ENCODE measurements at places on chromosomes 2 and 18.

GRCh38 chr2:227397562-227397961, 9.8 kb upstream of the SCYGR1 start:
- DNase-seq = no peak

GRCh38 chr18:26176134-26176533, 42.5 kb downstream of the PSMA8 start:
- no peak for DNase-seq

DNA sequence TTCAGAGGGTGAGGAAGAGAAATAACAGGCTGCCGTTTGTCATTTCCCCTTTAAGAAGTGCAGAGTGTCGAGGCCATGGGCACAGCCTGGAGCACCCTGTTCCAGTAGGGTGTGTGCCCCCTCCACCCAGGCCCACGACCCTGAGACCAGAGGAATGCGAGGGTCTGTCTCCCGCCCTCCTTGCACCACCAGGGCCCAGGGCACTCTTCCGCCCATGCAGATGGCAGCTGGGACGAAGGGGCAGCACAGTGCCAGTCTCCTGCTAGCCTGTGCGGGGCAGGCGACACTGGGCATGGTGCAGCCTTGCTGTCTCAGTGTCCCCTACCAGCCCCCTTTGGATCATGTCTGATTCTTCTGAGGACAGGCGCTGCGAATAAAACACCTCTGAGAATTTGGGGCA, 15.8 kb upstream of the PDIA6 start:
- DNase-seq = no peak

- peak; percentile 82 for DNase-seq
Measured at GRCh38 chr2:25362434-25363145, 20.9 kb upstream of the DNMT3A start.

DNA sequence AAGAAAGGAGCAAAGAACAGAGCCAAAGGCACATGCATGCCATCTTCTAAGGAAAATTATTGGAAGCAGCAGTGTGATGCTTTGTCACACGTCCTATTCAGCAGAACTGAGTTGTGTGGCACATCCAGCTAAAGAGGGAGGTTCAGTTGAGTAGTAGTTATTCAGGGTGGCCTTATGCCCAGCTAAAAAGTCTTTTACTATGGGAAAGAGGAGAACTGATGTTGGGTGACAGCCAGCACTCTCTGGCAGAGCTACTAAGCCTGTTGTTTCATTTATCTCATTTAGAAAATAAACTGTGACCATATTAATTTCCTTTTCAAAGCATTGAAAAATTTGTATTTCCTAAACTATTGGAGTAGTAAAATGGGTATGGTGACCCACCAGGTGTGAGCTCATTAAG, 18.5 kb downstream of the ITGA6 start:
- no peak for DNase-seq

DNA sequence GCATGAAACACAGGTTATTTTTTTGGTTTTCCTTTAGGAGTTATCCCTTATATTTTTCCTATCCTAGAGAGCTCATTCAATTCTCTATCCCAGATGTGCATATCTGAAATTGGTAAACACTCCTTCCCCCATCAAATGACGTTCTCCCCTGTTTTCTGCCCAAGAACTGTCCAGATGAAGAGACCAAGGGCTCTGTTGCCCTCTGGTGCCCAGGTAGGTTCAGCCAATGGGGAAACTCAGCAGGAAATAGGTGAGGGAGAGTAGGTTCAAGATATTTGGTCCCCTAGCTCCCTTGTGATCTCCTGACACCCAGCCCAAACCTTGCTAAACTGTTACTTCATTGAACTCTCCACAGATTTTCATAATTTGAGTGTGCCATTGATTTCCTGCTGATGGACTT, 14.1 kb upstream of the INO80C start:
- no peak for DNase-seq

DNA sequence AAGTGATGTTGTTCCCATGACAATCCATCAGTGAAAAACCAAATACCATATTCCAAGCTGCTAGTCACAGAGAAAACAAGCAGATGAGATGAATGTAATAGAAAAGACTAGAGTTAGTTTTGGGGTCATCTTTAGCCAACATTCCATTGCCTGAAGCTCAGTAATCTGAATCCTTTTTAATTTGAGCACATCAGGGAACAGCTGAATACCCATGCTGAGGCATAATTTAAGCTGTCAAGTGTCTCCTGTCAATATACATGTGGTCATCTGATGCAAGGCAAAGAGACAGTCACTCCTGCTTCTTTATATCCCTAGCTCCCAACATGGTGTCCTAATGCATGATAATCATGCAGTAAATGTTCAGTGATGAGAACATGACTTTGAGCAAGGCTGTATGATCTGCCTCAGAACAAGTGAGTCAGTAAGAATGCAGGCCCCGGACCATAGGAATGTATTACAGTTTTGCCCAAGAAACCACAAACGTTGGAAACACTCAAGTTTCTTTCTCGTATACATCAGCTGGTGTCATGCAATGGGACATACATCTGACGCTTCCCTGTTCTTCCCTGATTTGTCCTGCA, 48.0 kb downstream of the CDK15 start:
- DNase-seq = no peak

- DNase-seq = no peak
Measured at GRCh38 chr2:14942987-14943386, 310.5 kb downstream of the LRATD1 start.

GRCh38 chr2:207936380-207936779, 88.9 kb downstream of the PLEKHM3 start:
- no peak for DNase-seq

DNA sequence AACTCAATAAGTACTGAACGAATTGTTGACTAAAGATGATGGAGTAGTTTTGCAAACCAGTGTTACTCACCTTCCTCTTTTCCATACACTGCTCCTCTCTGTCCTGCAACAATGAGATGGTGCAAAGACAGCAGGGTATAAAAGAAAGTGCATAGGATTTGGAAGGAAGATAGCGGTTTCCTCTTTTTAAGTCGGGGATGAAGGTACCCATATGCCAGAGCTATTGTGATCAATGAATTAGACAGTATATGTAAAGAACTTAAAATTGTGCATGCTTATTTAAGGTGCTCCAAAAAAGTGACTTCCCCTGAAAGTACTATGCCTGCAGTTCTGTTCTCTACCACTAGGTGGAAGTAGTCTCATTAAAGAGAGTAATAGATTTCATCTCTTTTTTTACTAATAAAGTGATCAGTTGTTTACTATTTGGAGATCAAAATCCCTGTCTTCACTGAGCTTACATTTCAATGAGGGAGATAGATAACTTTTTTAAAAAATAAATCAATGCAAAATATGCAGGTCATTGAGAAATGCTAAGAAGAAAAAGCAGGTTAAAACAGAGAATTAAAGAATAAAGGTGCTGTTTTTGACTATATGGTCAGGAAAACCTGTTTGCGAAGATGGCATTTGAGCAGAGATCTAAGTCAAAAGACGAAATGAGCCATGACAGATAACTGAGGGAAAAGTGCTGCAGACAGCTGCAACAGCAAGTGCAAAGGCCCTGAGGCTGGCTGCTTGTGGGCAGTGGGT, 339.7 kb upstream of the SLC14A2 start:
- DNase-seq = peak; percentile 45

GRCh38 chr18:45752681-45753080, 28.7 kb downstream of the SLC14A1 start:
- no peak for DNase-seq

- no peak for DNase-seq
Measured at GRCh38 chr2:43944915-43945314, 50.9 kb downstream of the LRPPRC start.

- no peak for DNase-seq
Measured at GRCh38 chr18:37489998-37490397, 75.6 kb downstream of the CELF4 start.

- DNase-seq = no peak
Measured at GRCh38 chr2:207184348-207184747, 18.6 kb upstream of the KLF7 start.

DNA sequence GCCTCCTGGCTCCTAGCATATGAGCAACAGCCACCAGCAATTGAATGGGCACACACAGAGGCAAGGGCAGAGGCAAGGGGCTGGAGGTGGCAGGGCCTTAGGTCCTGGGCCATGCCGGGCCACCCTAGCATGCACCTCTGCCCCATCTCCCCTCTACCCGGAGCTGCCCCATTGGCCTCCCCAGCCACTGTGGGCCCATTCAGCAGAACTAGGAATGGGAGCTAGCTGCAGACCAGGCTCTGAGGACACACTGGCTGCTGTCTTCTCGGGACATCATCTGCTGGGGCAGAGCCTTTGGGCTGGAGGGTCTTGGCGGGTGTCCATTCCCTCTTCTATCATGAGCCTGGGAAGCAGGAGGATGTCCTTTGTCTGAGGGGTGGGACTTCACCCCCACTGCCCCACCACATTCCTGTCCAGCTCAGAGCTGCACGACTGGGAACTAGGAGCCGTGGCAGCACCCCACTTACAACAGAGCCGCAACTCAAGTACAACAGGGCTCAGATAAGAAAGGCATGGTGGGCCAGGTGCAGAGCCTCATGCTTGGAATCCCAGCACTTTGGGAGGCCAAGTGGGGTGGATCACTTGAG, 800 bp downstream of the VIL1 start:
- DNase-seq = no peak

DNA sequence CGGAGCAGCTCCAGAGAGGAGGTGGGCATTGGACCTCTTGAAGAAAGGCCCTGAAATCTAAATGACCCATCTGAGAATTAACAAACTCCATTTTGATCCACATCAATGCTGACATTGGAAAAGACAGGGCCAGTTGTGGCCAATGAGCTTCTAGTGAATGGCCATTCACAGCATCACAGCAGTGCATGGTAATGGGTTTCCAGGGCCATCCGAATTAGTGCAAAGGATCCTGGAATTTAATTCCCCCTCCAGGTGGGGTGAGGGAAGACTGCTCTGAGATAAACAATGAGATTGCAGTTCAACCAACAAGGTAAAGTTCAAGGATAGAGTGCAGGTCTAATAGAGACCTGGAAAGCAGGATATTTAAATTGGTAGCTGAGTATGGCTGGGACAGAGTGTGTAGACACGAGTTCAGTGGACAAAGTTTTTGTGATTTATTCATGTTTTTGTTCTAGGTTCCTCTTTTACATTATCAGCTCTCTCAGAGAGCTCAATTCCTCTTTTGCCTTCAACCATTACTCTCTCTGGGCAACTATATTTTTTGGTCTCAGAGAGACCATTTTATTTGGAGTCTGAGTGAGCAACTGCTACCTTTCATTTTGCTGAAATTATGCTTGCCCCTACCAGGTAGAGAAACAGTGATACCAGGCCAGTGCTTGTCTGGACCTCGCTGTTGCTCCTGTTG, 5.0 kb downstream of the TACR1 start:
- peak; percentile 9 for DNase-seq

DNA sequence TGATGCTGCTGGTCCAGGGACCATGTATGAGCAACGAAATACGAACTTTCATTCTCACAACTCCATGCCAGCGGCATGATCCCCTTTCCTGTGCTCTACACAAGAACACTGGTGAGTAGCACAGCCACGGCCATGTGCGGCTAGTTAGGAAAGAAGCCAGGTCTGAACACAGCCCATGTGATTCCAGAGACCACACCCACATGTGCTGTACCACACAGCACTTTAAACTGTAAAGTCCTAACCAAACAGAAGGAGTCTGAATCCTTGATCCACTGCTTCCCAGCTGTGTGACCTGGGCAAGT, 33.0 kb upstream of the ACAA2 start:
- no peak for DNase-seq

GRCh38 chr2:100884145-100884621, 64.2 kb downstream of the NPAS2 start:
- no peak for DNase-seq

DNA sequence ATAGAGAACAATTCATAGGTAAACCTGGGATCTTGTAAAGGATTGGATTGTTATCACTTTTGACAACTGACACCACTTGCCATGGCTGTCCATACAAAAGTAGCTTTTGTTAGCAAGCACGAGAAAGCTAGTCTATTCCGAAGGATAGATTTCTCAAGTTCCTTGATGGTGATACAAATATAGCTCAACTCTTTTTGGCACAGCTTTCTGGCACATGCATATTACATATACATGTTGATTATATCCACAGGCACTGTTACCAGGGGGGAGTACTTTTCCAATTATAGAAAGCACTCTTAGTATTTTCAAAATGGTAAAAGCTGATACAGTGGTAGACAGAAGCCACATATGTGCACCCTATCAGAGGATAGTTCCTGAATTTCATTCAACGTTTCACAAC, 168.9 kb downstream of the UPP2 start:
- DNase-seq = no peak

DNA sequence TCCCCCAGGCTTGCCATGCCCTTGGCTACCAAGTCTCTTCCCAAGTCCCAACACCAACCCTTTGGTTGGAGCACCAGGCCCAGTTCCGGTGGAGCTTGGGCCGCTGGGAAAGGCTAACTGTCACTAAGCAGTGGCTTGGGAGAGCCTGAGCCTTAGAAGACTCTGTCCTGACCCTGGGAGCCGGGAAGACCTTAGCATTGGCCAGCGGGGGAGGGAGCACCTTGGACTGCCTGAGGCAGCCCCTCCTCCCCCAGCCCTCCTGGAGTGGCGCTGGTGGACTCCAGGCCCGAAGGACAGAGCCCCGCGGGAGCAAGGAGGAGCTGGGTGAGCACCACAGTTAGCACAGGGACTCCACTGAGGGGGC, 62.5 kb upstream of the POMC start:
- DNase-seq = no peak

DNA sequence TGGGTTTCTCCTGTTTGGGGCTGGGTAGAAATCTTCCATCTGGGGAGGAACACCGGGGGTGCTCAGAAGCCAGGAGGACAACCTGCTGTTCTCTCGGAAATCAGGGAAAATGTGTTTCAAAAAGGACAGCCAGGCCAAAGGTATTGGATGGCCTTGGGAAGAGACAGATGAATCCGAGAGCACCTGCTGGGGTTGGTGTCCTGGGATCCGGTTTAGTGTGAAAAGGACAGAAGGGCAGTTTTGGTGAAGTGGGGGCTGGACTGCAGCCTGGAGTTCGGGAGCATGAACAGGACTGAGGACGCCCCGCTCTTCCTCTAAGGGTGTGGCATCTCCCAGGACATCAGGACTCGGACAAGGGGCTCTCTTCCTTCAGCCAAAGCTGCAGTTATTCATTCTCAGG, 24.9 kb upstream of the SNTG2 start:
- DNase-seq = no peak

- DNase-seq = no peak
Measured at GRCh38 chr2:154425994-154426393, 272.5 kb upstream of the KCNJ3 start.
